NCI-H1694 treated with DMSO at 0.1 percent for 48 hours (cell line): ENCODE measurements at places on chromosomes 1 and 21.

- DNase-seq = no peak
Measured at GRCh38 chr1:39692152-39693074, 1.2 kb upstream of the HPCAL4 start.

DNA sequence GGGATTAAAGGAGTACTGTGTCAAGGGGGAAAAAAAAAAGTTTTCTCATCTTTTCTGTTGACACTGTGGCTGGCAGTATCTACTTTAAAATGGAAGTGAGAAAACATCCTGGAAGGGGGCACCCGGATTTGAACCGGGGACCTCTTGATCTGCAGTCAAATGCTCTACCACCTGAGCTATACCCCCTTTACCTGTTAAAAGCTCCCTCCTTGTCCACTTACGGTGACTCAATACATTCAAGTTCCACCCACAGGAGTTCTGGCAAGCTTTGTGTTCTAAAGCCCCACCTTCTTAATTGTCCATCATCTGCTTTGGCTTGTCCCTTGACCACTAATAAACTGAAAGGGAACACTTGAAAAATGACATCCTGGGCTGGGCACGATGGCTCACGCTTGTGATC lies 68.2 kb downstream of the FNBP1L start:
- no peak for DNase-seq

DNA sequence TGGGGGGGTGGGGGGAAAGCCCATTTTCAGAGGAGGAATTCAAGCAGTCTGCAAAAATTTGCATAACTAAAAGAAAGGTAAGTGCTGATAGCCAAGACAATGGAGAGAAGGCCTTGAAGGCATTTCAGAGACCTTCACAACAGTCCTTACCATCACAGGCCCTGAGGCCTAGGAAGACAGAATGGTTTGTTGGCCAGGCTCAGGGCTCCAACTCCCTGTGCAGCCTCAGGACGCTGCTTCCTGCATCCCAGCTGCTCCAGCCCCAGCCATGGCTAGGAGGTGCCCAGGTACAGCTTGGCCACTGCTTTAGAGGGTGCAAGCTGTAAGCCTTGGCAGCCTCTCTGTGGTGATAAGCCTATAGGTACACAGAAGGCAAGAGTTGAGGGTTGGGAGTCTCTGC lies 571.6 kb downstream of the MATN1 start:
- DNase-seq = no peak

- DNase-seq = no peak
Measured at GRCh38 chr1:45913731-45914501, 110.5 kb downstream of the MAST2 start.

DNA sequence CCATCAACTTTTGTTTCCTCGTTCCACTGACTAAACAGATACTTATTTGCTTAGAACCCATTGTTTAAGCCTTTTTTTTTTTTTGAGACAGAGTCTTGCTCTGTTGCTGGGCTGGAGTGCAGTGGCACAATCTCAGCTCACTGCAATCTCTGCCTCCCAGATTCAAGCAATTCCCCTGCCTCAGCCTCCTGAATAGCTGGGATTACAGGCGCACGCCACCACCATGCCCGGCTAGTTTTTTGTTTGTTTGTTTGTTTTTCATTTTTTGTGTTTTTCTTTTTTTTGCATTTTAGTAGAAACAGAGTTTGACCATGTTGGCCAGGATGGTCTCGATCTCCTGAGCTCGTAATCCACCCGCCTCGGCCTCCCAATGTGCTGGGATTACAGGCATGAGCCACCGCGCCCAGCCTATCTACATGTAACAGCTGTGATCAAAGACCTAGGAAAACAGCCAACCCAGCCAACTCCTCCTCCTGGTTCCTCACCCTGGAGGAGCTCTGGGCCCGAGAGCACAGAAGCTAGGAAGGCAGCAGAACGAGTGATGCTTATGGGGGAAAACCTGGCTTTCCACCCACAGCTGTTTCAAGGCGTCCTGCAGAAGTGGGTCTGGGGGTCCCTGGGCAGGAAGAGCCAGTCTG lies 32.9 kb downstream of the KCNN3 start:
- DNase-seq = peak; percentile 96

DNA sequence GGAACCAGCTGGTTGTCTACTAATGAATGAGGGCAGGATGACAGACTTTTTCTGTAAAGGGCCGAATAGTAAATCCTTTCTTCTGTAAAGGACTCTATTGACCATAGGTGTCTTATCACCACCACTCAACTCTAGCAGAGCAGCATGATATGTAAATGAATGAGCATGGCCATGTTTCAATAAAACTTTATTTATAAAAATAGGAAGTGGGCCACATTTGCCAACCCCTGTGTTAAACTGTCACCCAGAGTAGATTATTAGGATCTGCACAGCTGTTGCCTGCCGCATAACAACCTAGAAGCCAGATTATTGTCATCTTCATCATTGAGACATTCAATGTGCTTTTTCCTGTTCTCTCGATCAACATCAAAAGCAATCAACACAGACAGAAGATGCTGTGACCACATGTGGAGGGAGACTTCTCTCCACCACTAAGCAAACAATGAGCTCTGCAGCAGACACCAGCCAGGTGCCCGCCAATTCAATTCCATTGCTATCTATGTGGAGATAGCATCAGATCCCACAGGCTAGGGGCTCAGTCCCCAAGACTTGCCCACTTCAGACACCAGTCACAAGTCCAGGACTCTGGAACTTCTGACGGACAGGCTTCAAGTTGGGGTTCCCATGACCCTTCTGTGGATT lies 6.8 kb upstream of the EFHD2 start:
- no peak for DNase-seq
